ENCODE measurements at places on chromosomes 1 and 21. TPM values are rescaled to one million over a fixed set of nuclear protein-coding genes. Genes with fewer than 3 reads are reported as not detected.

GPR37L1 gene
- total RNA-seq, result not detected

DNA sequence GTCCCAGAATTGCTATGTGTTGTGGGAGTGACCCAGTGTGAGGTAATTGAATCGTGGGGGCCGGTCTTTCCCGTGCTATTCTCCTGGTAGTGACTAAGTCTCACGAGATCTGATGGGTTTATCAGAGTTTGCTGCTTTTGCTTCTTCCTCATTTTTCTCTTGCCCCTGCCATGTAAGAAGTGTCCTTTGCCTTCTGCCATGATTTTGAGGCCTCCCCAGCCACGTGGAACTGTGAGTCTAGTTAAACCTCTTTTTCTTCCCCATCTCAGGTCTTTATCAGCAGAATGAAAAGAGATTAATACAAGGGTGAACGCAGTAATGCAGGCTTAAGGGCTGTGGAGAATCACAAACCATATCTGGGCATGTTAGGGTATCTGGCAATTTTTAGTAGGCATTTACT is 624.0 kb downstream of the USP25 start:
- no peak for DNase-seq

DNA sequence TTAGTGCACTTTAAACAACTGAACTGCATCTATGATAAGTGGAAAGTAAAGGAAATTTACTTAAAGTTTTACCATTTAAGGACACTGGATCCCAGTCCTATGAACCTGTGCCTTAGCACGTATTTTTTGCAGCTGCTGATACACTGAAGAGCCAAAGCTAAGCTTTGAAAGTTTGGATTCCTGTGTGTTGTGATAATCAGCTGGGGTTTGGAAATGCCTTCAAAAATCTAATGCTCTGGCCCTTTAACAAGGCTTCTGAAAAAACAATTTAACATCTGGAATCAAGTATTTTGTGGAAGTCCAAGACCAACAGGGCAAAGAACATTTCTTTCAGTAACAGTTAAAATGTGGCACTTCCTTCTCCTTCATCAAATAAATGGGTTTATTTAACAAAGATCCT is 51.8 kb downstream of the DDAH1 start:
- peak; percentile 42 for DNase-seq

DNA sequence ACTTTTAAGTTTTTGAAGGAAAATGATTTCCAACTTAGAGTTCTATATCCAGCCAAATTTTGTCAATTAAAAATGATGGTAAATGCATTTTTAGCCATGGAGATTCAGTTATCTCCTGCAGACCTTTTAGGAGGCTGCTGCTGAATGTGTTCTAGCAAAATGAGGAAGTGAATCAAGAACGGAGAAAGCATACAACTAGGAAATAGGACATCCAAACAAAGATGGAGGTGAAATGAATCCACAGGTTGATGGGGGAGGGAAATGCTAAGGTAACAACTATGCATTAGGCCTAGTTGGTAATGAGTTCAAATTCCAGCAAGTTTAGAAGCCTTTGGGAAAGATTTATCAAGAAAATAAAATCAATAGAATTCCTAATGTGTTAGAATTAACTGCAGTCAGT is 80.5 kb downstream of the FNBP1L start:
- no peak for DNase-seq

Data from IMR-90 (cell line).